Stimulated activated CD4-positive, alpha-beta T cell treated with anti-CD3 and anti-CD28 coated beads, TNF-alpha, amount 100 ng/mL, for 48 hours (primary cell): ENCODE measurements at places on chromosomes 16 and 17.

DNA sequence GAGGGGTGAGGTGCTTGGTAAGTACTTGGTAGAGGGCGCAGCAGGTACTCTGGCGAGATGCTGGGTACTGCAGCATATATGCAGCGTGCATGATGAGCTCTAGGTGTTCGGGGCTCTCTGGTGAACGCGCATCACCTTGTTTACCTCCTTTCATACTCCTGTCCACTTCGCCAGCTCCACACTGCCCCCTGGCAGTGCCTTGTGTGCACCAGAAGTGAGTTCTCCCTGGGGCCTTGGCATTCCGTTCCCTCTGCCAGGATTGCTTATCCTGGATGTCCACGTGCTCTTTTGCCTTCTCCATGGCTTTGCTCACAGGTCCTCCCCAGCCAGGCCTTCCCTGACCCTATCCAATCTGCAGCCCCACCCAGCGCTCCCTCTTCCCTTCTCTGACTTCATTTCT, 154.2 kb downstream of the MRM1 start:
- peak; percentile 18 for DNase-seq

- DNase-seq, result no peak
These were observed 14.1 kb upstream of the CALB2 start for GRCh38 chr16:71344315-71344905.

GRCh38 chr17:49157784-49158183, 25.2 kb downstream of the B4GALNT2 start:
- no peak for DNase-seq

- no peak for DNase-seq
These were observed 14.4 kb downstream of the RFWD3 start for GRCh38 chr16:74652249-74652648.

DNA sequence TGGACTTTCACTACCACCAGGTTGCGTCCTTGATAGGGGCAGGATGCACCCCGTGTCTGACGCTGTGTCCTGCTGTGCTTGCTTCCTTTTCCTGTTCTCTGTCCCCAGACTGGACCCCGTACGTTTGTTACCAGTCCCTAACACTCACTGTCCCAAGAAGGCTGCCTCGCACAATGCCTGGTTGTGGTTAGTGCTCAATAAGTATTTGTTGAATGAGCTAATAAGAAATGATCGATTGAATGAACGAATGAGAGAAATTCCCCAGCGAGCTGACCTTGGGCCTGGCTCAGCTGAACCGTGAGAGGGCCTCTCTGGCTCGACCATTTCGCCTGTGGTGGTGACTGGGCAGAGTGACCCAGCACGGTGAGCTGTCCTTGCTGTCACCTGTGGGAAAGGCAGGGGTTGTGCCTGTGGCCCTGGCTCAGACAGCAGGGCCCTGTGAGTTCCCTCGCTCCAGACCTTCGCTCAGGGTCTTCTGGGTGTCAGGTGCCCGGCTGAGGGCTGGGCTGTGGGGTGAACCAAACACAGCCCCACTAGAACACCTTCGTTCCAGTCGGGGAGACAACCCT, 20.9 kb downstream of the CMIP start:
- DNase-seq, result no peak

DNA sequence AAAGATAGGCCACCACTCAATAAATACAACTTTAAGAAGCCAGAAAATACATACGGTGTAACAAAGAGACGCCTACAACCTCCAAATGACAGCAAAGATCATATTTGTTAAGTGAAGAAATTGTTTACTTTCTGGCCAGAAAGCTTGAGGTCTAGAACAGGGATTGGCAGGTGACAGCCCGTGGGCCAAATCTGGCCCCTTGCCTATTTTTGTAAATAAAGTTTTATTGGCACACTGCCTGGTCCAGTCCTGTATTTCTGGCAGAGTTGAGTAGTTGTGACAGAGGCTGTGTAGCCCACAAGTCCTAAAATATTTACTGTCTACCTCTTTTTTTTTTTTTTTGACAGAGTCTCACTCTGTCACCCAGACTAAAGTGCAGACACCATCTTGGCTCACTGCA, 3.4 kb upstream of the CLEC19A start:
- no peak for DNase-seq

DNA sequence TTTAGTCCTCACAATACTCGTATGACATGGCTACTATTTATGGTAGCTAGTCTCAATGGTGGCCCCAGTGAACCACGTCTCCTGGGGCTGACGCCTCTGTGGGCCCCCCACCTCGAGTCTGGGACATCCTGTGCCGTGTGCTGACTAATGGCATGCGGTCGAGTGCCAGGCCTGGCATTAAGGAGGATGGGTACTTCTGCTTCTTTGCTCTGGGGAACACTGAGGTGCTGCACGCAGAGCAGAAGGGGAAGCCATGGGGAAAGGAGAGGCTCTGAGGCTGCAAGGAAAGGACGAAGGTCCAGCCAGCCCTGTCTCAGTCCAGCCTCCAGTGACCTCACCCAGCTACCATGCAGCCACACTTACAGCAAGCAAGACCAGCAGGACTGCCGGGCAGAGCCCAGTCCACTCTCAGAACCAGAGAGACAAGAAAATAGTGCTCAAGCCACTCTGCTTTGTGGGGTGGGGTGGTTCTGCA, 5.7 kb upstream of the MPRIP start:
- no peak for DNase-seq
